ENCODE measurements at places on chromosomes 5 and 9.

GRCh38 chr5:35146406-35146805 is 83.9 kb downstream of the PRLR start:
- no peak for DNase-seq

DNA sequence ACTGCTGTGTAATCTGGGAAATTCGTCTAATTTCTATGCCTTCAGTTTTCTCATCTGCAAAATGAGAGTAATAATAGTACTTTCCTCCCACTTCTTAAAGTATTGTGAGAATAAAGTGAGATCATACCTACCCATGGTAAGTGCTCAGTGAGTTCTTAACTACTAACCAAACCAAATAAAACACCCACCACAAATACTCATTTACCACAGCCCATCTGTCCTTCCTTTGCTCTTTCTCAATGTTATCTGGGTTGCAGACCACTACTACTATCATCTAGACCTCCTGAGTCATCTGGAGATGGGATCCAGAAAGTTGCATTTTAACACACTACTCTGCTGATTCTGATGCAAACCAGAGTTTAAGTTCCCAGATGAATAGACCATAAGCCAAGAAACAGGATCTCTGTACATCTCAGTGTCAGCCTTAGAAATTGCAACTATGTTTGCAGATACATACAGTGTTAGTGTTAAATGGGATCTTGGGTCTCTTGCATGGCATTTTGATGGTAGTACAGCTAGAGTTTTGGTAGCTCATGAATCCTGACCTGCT is 105.4 kb upstream of the ATP10B start:
- DNase-seq, result no peak

DNA sequence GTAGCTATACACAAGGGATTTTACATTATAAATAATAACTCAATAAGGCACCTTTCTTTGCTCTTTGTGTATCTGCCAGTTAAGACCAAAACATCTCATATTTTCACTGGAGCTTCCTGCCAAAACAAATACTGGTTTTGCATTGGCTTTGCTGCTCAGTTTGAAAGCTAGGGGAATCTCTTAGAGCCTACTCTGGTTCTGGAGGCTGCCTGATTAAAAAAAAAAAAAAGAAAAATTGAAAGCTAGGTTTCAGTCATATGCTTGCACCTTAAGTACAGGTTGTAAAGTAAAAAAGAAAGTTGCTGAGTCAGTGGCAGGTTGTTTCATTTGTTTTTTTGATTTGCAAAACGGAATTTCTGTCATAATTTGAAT is 2.3 kb downstream of the DENND4C start:
- no peak for DNase-seq

DNA sequence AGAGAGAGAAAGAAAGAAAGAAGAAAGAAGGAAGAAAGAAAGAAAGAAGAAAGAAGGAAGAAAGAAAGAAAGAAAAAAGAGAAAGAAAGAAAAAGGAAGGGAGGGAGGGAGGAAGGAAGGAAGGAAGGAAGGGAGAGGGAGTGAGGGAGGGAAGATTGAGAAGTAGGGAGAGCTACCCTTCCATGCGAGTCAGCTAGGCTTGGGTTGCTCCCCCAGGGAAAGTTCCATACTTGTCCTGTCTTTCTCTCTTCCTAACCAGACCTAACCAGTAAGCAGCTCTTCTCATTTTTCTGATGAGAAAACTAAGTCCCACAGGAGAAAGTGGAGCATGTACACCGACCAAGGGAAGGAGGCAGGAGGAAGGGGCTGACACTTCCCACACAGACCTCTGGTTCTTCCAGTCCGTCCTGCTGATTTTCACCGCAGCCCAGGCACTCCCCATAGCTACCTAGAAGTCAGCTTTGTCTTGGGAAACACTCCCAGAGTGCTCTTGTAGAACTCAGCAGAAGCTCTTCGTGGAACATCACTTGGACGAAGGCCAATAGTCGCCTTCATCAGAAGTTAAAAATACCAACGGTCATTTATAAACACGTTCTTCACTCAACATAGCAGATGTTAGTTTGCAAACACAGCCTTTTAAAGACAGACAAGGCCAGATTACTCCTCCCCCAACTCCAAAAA is 29.0 kb upstream of the ENTREP1 start:
- DNase-seq, result no peak

DNA sequence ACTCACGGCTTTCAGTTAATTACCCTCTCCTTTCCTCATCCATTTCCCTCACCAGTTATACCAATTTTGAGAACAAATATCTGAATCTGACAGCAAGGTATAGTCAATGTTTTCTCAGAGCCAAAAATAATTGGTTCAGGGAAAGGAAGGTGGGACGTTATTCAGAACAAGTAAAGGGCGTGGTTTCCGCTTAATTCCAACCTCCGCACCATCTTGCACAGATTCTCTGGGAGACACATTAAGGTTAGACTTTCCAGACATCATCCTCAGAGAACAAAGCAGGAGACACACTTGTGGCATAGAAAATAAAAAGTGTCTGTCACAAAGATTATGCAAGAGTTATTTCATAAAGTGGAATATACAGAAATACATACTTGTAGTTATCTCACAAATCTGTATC is 441.2 kb downstream of the IRX1 start:
- DNase-seq, result no peak

GRCh38 chr5:105773241-105773640 is 1897.5 kb downstream of the EFNA5 start:
- no peak for DNase-seq

GRCh38 chr5:63655043-63655442 is 307.2 kb downstream of the HTR1A start:
- DNase-seq, result peak; percentile 14

GRCh38 chr9:14165376-14166035 is 148.4 kb downstream of the NFIB start:
- no peak for DNase-seq

DNA sequence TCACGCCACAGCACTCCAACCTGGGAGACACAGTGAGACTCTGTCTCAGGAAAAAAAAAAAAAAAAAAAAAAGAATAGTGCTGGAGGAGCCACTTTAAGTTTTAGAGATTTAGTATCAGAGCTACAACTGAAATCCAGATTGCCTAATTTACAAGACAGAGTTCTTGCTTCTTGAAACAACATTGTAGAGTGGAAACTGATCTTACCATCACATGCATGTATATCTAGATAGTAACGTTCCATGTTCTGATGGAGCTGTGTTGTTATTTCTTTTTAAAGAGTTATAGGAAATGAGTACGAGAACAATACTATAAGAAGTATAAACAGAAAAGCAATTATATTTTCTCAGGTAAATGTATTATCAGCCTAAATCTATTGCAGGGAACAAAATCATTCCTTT is 48.9 kb downstream of the TBCA start:
- no peak for DNase-seq

GRCh38 chr5:174585472-174585871 is 138.9 kb upstream of the MSX2 start:
- DNase-seq, result no peak

GRCh38 chr9:130500340-130501180 is 55.8 kb downstream of the ASS1 start:
- DNase-seq, result peak; percentile 36

DNA sequence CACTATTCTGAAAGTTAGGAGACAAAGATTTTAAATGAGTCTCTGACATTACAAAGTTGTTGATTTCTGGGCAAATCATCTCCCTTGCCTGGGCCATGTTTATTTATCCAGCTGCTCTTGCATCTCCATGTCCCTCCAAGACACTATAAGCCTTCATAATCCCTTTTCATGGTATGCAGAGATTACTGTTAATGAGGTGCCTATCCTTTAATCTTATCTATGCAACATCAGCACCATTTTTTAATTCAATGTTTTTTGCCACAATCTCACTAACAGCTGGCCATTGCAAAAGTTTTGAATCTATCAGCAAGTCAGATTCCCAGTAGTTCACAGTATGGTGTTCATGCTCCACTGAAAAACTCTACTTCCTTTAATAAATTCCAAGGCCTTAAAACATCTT is 108.5 kb upstream of the PTPRD start:
- no peak for DNase-seq

DNA sequence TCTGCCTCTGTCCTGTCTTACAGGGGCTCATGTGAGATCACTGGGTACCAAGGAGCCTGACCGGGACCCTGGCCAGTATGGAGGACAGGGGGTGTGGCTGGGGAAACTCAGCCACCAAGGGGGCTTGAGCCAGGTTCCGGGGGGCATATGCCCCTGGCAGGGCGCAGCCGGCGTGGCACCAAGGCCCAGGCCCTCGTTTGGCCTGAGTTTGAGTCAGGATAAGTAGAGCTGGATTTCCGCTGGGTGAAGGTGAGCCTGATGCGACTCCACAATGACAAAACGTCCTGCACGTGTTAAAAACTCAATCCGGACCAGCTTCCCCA is 616 bp upstream of the TSPAN17 start:
- no peak for DNase-seq

DNA sequence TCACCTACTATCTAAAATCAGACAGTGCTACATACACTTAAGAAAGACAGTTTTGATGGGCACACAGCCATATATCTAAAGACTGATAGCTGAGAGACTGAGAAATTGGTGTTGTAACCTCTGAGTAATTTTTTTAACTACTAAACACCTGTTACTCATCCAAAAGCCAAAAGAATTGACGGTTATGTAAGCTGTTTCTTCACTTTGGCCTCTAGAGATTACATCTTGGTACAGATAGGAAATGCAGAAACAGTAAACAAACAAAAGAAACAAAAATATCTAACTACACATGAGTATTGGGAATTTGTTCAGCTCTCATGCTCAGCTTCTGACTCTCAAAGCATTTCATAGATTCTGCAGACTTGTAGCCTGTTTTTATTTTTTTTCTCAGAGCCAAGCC is 152.1 kb upstream of the GAS1 start:
- DNase-seq, result no peak

GRCh38 chr9:137530331-137530730 is 19.9 kb downstream of the PNPLA7 start:
- DNase-seq, result no peak
